ENCODE measurements at places on chromosomes 3 and 15.

GRCh38 chr3:40827226-40827625, 302.5 kb downstream of the ZNF621 start:
- DNase-seq = no peak

- no peak for DNase-seq
These were observed 24.5 kb upstream of the ARNT2 start for GRCh38 chr15:80379693-80380092.

DNA sequence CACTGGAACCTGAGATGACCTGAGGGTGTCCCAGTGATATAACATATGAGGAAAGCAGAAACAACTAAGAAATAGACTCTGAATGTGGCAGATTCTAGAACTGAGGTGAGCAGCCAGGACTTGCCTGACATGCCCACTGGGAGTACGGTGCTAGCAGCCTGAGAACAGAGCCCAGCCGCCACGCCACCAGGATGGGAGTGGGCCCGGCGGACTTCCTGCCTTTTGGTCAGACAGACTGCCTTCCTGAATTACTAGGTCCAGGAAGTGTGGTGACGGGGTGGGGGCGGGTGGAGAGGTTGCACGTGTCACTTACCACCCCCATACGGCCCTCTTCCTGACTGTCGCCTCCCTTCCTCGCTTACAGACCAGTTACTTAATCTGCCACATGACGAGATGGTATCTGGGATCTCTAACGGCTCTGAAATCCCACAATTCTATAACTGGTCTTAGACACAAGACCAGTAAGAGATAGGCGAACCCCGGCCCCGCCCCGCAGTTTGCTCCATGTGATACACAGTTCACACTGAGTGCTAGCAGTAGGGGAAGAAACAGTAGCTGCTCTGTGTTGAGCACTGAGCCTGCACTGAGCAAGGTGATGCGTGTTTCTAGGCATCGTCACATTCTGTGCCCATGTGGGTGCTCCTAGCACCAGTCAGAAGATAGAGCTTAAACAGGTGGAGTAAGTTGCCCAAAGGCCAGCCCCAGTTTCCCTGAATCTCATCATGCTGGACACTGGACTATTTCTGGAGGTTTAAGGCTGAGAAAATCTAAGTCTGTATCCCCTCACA, 95.7 kb downstream of the CPN2 start:
- DNase-seq = peak; percentile 44

- DNase-seq = no peak
These were observed 417.6 kb upstream of the SUCLG2 start for GRCh38 chr3:68072062-68072461.

DNA sequence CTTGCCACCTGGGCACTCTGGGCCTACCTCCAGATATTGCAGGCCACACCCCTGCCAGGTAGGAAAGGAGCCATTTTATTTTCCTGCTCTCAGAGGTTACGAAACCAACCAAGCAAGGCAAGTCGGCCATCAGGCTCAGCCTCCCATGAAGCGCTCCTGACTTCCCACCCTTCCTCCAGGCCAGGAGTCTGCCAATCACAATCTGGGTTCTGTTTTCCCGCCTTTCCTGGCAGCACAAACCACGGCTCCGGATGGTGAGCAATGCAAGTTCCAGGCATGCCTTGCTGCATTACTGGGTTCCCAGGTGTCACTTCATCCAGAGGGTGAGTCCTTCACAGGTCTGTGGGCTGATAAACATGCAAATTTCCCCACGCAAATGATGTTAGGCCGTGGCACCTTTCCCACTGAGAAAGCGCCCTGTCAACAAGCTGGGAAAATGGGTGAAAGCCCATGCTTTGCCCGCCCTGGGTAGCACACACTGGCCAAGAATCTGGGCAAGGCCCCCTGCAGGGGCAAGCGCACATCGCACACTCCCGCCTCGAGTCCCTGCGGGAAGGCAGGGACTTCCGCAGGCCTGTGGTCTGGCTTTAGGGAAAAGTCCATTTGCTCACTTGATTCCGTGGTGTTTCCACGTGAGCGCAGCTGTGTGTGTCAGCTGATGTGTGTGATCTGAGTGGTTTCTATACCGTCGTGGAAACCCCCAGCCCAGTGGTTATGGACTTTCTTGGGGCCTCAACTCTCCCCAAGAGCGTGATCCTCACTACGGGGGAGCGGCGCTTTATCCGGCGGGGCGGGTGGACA, 61.6 kb upstream of the RYK start:
- DNase-seq = no peak

DNA sequence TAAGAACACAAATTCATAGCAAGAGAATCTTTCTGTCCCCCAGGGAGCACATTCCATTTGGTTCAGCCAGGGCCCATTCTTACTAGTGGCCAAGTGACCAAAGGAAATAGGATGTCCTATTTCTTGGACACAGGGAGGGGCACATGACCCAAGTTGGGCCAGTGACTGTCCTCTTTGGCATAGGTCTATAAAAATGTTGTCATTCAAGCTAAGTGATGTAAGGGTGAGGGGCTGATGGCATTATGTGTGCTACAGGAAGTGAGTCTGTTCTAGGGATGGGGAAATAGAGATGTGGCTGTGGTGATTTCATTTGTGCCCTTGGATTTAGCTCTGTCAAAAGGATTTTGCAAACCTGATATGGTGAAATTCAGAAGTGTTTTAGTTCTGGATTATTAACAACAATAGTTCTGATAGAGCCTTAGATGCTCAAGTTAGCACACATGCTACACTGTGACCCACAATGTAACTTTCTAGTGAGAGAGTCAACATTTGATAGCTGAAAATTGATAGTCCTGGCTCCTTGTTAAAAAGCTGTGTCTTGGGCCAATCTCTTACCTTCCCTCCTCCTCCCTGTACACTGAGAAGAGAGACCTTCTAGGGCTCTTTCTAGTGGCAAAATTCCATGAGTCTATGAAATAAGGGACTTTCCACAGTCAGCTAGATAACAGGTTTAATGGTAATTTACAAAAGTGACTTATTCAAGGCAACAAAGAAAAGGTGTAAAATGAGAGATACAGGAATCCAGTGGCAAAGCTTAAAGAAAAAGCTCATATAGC, 117.2 kb downstream of the THRB start:
- no peak for DNase-seq

DNA sequence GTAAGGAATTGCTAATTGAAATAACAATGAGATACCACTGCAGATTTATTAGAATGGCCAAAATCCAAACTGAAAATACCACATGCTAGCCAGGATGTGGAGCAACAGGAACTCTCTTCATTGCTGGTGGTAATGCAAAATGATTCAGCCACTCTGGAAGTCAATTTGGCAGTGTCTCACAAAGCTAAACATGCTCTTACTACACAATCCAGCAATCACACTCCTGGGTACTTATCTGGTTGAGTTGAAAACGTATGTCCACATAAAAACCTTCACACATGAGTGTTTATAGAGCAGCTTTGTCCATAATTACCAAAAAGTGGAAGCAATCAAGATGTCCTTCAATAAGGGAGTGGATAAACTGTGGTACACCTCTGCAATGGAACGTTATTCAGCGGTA, 113.3 kb downstream of the SMAD6 start:
- no peak for DNase-seq

DNA sequence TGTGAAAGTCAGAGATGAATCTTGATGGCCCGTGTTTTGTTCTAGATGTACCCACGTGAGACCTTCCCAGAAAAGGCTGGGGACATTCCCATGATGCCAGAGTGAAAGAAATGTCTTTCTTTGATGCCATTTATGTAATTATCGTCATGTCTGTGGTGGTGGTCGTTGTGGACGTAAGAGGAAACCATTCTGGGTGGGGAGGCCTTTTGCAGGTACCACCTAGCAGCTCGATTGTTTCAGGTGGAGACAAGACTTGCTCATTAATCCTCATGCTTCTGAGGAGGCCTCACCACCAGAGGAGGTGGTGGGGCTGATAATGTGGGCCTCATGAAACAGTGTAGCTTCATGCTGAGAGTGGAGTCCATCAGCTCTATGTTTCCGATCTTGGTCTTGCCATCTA, 58.1 kb upstream of the USP3 start:
- DNase-seq = no peak

DNA sequence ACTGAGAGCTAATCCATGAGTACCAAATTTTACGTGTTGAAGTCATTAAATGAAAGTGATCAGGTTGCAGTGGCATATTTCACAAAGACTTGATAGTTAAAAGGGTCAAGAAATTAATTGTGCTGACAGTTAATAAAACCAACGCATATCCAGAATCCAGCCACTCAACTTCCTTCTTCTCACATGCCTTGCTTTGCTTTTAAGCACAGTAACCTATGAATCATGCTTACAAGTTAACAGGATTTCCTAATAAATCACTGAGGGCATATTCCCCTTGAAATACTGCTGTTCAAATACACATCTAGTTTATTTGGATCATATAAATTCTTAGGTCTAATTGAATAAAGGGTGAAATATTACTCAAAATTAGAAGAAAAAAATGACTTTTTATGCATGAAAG, 801.5 kb upstream of the EPHA6 start:
- DNase-seq = no peak

- no peak for DNase-seq
These were observed 32.2 kb upstream of the PLA2G4E start for GRCh38 chr15:42053010-42053409.

DNA sequence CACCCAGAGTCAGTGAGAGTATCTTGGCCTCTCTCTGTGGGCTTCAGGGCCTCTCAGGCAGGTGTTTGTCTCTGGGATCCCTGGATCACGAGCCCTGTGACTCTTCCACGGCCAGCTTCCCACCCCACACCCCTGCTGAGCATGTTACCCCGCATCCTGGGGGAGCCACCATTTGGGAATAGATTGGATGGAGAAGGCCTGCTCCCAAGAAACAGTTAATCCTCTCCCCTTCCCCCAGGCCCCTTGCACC, 15.5 kb upstream of the SRP14 start:
- DNase-seq = no peak

GRCh38 chr15:50380089-50380488, 25.1 kb upstream of the GABPB1 start:
- no peak for DNase-seq

GRCh38 chr3:154168998-154169795, 48.0 kb downstream of the ARHGEF26 start:
- DNase-seq = no peak

DNA sequence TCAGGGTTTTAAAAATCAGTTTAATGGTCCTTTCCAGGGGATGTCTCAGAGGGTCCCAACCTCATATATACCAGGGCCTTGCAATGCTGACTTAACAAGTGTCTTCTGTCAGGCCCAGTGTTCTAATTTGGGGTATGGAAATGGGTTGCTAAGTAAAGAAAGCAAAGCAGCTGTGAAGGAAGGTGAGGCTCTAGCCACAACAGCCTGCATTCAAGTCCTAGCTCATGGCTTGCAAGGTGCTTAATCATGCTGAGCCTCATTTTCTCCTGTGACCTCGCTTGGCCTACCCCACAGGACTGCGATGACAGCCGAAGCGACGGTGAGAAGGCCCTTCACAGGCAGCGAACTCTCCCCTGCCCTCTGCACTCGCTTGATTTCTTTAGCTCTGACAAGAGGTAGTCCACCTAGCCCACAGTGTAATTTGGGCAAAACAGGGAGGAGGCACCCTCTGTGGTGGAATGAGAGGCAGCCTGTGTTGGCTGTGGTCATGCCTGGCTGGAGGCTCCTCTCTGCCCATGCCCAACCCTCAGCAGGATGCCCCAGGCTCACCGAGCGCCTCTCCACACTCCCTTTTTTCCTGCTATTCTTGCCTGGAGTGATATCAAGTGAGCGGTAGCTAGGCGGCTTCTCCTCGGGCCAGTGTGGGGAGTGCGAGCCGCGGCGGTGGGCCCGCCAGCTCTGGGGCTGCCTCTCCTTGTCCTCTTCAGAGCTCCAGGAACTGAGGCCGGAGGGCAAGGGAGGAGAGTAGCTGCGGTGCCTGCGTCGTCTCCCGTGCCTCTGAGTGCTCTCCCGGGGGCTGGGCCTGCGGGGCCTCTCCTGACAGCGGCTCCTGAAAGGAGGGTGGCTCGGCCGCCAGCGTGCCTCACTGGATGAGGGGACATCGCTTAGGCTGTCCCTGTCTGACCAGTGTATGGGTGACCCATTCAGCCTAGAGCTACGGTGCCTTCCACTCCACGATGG, 29.2 kb downstream of the ILDR1 start:
- DNase-seq = no peak

- no peak for DNase-seq
These were observed 7.2 kb upstream of the PLCL2 start for GRCh38 chr3:16877505-16877904.

- no peak for DNase-seq
These were observed 10.6 kb downstream of the RPS27L start for GRCh38 chr15:63146684-63147083.

GRCh38 chr15:74782259-74783071, 585 bp downstream of the CSK start:
- peak; percentile 59 for DNase-seq

DNA sequence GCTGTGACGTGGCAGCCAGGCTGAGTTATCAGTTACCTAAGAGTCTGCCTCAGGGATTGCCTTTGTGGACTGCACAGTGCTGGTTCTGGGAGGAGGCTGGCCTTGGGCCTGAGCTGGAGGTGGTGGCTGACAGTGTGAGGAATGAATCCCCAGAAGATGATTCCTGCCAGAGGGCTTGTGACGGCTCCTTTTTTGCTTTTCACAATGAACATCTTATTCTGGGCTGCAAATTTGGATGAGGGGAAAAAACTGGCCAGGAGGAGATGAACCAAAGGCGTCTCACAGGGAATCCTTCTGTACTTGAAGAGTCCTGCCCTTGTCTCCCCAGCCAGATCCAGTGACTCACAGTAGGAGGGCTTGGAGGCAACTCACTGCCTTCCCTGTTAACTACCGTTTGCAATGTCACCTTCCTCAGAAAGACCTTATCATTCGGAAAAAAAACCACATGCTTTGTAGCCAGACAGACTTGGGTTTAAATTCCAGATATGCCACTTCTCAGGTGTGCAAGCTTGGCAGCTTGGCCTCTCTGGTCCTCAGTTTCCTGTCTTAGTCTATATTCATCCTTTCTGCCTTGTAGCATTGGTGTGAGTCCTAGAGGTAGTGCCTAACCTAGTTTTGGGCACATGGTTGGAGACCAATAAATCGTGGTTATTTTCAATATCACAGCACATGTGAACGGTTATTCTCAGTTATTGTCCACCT, 19.1 kb downstream of the ST6GAL1 start:
- no peak for DNase-seq

GRCh38 chr15:94348084-94348483, 116.7 kb downstream of the MCTP2 start:
- no peak for DNase-seq

- no peak for DNase-seq
These were observed 194.3 kb downstream of the NSUN3 start for GRCh38 chr3:94256888-94257813.

DNA sequence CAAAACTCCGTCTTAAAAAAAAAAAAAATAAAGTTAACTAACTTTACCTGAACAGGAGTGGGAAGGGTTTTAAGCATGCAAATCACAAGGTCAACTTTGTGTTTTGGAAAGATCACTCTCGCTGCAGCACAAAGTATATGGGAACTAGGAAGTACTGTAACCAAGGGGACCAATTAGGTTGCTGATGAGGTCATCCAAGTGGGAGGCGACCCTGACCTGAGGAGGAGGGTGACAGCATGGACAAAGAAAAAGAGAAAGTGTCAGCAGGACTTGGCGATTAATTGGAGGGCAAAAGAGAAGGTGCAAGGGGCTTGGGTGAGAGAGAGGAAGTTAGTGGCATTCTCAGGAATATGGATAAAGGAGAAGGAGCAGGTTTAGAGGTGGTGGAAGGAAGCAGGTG, 89.5 kb upstream of the ZBED2 start:
- DNase-seq = no peak
